ENCODE measurements at places on chromosomes 1 and 21. TPM values are rescaled to one million over a fixed set of nuclear protein-coding genes. Genes with fewer than 3 reads are reported as not detected.

LRRC39 gene
- polyA plus RNA-seq: 2.0 TPM

GUCA2B gene
- polyA plus RNA-seq: 72.5 TPM

FAM43B gene
- 0.31 TPM for polyA plus RNA-seq

AXDND1 gene
- polyA plus RNA-seq: 0.36 TPM

DNA sequence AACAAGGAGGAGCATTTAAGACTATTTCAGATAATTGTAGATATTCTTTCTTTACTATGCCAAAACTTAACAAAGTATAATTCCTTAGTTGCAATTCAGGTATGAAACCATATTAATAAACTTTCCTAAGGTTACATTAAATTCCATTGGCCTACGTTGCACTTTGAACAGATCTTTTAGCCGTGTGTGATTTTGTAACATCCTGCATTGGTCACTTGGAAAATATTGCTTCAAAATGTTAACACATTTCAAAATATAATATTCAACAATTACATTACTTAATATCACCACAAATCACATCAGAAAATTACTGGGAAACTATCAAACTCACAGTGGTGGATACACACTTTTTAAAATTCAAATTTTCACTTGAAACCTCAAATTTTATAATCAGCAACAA, 20.2 kb downstream of the ETS2 start:
- H3K4me3 ChIP-seq: no peak overlapping the region
- H3K27me3 ChIP-seq: no peaks in the 10 kb centered on the region
- H3K4me1 ChIP-seq: peaks cover 22% of the 10 kb centered on the region
- no peak for DNase-seq
- H3K36me3 ChIP-seq: peaks cover 40% of the 10 kb centered on the region
- no peak overlapping the region for H3K27ac ChIP-seq

GRCh38 chr1:204377800-204378668, 18.3 kb upstream of the PLEKHA6 start:
- peak; percentile 62 for DNase-seq
- peaks cover 12% of the 10 kb centered on the region for H3K27me3 ChIP-seq
- peak overlapping the region; percentile 92 for H3K27ac ChIP-seq
- H3K4me1 ChIP-seq: peaks cover 27% of the 10 kb centered on the region
- H3K36me3 ChIP-seq: no peaks in the 10 kb centered on the region

DNA sequence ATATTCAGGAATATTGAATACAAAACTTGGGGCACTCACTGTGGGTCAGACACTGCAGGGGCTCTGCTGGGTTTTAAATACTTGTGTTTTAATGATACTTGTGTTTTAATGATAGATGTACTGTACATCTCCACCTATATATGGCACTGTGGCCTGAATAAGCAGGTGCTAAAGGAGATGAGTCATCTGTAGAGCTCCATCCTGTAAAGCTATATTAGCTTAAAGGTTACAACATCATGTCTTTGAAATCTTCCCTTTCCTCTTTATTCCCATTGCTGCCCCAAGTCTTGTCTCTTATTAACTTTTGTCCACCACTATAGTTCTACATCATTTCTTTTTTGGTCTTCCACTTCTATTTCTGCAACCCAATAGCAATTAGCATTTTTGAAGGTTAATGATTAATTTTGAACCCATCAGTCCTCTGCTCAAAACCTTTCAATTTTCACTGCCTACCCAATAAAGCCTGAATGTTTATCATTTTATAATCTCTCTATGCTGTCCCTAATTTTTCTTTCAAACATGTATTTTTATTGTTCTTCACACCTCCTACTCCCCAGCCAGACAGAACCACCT, 113.3 kb upstream of the PTGFR start:
- no peak for DNase-seq
- H3K27ac ChIP-seq: no peak overlapping the region
- no peak overlapping the region for H3K4me3 ChIP-seq

DNA sequence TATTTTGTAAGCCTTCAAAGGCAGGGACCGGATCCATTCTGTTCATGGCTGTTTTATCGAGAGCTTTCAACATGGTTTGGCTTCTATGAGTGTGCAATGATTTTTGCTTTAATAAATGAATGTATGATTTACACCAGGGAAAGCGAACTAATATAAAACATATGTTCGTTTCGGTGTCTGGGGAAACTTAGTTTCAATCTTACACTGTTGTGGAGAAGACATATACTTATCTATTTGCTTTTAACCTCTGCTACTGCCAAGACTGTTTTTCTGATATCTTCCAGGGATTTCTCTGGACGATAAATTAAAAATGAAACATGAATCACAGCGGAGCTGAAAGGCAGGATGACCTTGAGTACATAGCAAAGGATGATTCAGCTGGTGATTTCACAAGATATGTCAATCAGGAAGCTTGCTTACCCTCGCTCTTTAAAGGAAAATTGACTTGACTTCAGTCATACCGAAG, 14.7 kb upstream of the CYYR1 start:
- H3K36me3 ChIP-seq: no peaks in the 10 kb centered on the region
- H3K27ac ChIP-seq: no peak overlapping the region
- H3K27me3 ChIP-seq: no peaks in the 10 kb centered on the region
- no peak overlapping the region for H3K4me3 ChIP-seq
- H3K4me1 ChIP-seq: no peaks in the 10 kb centered on the region
